ENCODE measurements at places on chromosomes 5 and 9.

DNA sequence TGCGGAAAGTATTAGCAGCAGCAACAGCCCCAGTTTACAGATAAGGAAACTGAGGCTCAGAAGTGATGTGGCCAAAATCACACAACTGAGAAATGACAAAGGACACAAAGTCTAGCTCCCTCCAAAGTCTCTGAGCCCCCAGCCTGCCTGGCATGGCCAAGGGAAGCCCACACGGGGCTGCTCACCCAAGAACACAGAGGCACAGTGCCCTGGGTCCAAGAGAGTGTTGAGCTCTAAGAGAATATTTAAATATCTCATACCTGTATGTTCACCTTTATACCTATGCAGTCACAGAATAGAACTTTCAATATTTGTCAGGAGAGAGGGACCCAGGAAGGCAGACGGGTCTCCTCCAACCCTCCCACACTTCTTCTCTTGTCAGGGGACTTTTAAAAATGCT, 16.6 kb downstream of the VAV2 start:
- DNase-seq, result no peak

DNA sequence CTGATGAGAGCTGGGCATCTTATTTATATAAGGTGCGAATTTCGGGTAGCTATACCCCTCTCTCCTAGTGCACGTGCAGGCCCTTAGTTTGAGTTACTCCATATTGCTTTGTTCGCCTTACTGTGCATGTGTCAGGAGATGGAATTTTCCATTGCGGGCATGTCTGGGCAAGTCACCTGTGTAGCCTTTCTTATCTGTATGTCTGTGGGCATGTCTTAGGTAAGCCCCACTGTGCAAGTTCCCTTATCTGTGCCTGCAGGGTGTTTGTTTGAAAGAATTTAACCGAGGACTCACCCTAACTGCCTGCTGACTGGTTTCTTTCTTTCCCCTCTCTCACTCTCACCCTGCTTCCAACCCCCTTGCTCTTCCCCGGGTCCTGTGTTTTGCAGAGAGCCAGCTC, 140.7 kb upstream of the RANBP3L start:
- no peak for DNase-seq

GRCh38 chr5:125281667-125282066, 535.2 kb upstream of the ZNF608 start:
- no peak for DNase-seq

DNA sequence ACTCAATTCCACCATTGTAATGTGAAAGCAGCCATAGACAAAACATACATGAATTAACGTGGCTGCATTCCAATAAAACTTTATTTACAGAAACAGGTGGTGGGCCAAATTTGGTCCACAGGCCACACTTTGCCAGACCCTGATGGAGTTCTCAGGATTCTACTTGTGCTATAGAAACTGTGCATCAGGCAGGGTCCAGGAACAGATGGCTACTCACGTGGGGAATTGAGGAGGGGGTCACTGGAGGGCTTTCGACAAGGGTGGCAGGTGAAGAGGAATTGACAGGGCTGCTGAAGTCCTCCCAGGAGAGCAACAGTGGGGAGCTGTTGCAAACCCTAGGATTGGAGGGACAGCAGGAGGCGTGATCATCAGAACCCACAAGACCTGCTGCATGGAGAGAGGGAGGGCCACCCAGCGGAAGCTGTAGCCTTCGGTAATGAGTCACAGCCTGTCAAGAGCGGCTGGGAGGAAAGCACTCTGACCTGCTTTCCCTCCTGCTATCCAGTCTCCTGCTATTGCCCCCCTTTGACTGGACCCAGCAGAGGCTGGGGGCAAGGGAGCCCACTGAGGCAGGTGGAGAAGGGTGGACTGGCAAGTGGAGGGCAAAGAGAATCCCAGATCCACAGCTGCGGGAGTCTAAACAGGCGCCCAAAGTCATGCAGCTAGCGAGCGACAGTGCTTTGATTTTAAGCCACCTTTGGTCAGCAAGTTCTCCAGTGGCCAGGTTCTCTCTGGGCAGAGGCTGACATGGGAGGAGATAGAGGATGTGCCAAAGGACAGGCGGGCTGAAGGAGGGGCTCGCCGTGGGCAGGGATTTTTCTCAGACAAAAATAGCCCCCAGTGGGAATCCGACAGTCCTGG, 138.3 kb upstream of the SMIM23 start:
- peak; percentile 68 for DNase-seq

- no peak for DNase-seq
Measured at GRCh38 chr5:136011414-136012001, 17.3 kb upstream of the TGFBI start.

GRCh38 chr5:123460296-123460729, 37.1 kb upstream of the CEP120 start:
- DNase-seq, result no peak

- peak; percentile 96 for DNase-seq
Measured at GRCh38 chr5:56155992-56156584, 77.0 kb downstream of the ANKRD55 start.

DNA sequence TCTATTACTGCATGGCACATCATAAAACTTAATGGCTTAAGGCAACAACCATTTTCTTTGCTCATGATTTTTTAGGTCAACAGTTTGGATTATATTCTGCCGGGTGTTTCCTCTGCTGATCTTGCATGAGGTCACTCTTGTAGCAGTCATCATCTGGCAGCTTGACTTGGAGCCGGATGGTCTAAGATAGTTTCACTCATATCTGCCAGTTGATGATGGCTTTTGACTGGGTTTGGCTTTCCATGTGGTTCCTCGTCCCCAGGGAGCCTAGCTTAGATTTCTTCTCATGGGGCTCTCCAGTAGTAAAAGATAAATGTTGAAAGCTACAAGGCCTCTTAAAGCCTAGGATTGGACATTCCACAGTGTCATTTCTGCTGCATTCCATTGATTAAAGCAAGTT, 27.4 kb downstream of the LNPEP start:
- DNase-seq, result peak; percentile 85

DNA sequence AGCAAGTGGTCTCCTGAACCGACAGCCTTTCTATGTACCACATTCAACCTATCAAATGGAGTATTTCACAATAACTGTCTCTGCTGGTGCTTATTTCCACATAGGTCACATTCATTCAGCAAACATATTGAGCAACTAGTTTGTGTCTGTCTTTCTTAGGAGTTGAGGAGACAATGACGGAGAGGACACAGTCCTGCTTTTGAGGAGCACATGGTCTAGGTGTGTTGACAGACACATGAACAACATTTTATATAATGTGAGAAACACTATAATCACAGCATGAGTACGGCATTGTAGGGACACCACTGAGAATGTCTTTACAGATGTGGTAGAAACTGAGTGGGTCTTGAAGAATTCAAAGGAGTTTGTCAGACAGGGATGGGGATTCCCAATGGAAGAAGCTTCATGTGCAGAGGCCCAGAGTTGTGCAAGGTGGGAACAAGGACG, 28.5 kb downstream of the NFIL3 start:
- DNase-seq, result peak; percentile 91

- DNase-seq, result no peak
Measured at GRCh38 chr5:59285300-59286016, 608.1 kb downstream of the PDE4D start.

DNA sequence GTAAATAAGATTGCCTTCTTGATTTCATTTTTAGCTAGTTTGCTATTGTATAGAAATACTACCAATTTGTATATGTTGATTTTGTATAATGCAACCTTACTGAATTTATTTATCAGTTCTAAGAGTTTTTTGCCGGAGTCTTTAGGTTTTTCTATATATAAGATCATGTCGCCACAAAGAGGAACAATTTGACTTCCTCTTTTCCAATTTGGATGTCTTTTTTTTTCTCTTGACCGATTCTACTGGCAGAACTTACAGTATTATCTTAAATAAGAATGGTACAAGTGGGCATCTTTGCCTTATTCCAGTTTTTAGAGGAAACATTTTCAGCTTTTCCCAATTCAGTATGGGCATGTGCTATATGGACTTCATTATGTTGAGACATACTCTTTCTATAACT, 624.7 kb upstream of the ACO1 start:
- DNase-seq, result peak; percentile 80

GRCh38 chr5:173246511-173246910, 11.5 kb upstream of the NKX2-5 start:
- DNase-seq, result no peak

GRCh38 chr5:66644111-66644510, 47.9 kb downstream of the MAST4 start:
- DNase-seq, result no peak

GRCh38 chr9:91995000-91995655, 45.1 kb upstream of the ROR2 start:
- peak; percentile 70 for DNase-seq

GRCh38 chr9:32579706-32580331, 6.9 kb upstream of the NDUFB6 start:
- DNase-seq, result peak; percentile 13

DNA sequence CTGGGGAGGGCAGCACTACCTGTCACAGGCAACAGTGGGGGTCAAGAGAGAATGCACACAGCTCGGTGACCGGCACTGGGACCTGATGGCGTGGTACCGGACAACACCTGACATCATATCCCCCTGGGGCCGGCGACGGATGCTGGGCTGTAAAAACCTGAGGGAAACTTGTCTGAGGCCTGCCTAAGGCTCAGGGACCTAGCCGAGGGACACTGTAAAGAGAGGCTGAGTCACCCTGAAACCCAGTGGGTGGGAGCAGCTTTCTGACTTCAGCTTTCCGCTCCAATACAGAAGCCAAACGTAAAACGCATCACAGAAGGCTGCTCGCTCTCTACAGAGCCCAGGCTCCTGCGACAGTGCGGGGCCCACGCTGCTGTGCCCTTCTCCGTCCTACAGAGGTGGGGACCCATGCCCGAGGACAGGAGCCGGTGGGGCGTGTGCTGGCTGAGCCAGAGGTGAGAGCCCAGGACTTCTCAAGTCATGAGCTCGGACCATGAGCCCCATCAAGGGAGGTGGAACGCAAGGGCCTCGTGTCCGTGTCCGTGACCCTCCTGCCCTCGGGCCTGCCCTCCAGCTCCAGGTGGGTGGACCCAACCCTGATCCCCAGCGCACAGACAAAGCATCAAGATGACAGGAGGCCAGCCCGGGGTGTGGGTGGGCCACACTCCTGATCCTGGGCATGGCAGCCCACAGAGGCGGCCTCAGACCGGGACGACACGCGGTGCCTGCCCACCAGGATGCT, 5.3 kb downstream of the RALGDS start:
- DNase-seq, result peak; percentile 67

DNA sequence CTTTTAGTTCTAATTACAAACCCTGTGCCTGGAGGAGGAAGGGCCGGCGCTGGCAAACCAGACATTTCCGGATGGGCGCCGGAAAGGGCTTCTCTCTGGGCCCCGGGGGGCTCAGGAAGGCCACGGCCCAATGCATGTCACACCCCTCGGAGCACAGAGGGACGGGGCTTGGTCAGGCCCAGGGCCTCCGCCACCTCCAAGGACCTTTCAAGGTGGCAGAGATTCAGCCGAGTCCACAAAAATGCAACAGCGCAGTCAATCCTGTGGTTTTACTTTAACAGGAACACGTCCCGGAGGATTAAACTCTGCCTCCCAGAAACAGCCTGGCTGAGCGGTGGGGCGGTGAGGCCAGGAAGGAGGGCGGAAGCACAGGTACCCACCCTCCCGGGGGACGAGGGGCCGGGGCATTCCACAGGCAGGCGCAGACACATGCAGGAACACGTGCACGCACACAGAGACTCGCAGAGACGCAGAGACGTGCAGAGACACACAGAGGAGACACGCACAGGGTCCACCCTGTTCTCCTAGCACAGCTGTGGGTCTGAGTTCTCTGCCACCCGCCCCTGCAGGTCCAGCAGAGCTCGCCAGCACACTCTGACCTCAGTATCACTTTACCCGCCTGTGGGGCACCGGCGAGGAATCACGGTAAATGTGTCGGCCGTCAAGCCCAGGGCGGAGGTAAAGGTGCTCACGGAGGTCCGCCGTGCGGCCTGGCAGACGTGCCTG, 23.0 kb downstream of the SLC9A3 start:
- DNase-seq, result no peak

- no peak for DNase-seq
Measured at GRCh38 chr5:94103514-94104245, 362.3 kb upstream of the POU5F2 start.

- DNase-seq, result no peak
Measured at GRCh38 chr5:153775923-153776322, 262.8 kb downstream of the FAM114A2 start.

- no peak for DNase-seq
Measured at GRCh38 chr5:164000819-164001218, 495.4 kb downstream of the MAT2B start.

- no peak for DNase-seq
Measured at GRCh38 chr5:129243039-129243438, 148.5 kb downstream of the ISOC1 start.

DNA sequence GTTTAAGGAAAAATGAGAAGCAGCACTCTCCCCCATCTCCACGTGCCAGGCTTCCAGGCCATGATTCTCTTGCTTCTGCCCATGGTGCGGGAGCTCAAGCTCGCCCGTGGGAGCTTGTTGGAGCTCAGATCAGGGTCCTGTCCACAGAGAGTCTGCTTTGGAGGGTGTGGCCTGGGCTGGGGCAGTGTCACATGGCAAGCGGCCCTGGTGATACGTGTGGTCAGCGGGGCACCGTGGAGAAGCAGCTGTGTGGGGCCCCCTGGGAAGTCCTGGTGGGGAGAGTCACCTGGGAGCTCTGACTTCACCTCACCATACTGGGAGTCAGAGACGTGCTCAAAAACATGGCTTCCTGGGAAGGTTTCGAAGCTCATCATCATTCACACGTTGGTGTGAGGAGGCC, 275.3 kb downstream of the GADD45G start:
- DNase-seq, result no peak

DNA sequence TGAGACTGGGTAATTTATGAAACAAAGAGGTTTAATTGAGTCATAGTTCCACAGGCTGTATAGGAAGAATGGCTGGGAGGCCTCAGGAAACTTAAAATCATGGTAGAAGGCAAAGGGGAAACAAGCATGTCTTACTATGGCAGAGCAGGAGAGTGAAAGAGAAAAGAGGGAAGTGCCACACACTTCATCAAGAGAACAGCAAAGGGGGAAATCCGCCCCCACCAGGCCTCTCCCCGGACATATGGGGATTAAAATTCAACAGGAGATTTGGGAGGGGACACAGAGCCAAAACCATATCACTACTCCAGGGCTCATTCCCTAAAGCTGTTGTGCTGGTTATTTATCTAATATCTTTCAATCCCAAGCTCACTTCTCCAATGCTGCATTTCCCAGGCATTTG, 50.2 kb upstream of the NR3C1 start:
- peak; percentile 85 for DNase-seq

DNA sequence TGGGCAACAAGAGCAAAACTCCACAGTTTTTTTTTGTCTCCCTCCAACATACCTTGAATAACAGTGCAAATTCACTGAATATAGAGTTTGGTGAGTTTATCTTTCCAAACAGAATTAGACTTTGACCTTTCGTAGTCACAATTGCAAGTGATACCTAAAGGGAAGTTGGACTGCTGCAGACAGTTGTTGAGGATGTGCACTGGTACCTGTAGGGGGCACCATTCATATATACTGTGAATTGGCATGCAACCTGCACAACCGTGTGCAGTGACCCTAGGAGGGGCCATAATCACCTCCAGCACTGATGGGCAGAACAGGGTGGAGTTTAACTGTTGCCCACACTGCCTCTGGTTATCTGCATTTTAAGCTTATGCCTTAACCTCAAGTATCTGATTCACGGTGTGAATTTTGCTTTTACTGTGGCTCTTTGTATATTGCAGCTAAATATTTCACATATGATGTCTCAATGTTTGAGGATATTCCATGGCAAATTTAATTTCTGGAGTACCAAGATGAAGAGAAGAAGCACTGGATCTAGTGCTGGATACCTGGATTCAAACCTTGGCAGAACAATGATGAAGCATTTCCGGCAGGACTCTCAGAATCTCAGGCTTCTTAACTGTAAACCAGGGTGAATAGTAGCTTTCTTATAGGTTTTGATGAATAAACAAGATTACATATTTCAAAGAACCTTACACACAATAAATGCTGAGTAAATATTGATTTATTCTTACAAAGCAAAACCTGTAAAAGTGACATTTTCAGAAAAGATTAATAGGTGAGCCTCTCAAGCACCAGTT, 144.3 kb downstream of the ACTBL2 start:
- DNase-seq, result peak; percentile 54

Data from MV-4-11 (cell line).